Activated CD8-positive, alpha-beta memory T cell treated with anti-CD3 and anti-CD28 coated beads for 4 hours (primary cell): ENCODE measurements at places on chromosomes 4 and X.

GRCh38 chr4:42302348-42302747 is 94.9 kb upstream of the SHISA3 start:
- no peak for DNase-seq

GRCh38 chr4:8419222-8420041 is 21.1 kb downstream of the ACOX3 start:
- no peak for DNase-seq

GRCh38 chr4:143397335-143397734 is 60.7 kb downstream of the GAB1 start:
- DNase-seq = no peak

DNA sequence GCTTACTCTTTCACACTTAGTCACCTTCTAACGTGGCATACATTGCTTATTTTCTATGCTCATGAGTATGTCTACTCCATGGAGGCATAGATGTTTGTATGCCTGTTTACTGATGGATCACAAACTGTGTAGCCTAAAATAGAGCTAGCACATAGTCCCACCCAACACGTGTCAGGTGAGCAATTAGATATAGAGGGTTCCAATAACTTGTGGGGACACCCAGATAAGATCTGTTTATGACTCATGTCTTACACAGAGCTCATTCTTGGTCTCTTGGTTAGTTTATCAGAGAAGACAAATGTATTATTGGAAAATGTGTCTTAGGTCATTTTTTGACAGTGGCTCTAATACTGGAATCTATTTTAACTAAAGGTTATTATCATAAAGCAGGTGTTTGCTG is 6.8 kb downstream of the ZFP42 start:
- no peak for DNase-seq

- DNase-seq = no peak
These were observed 26.1 kb downstream of the IGSF1 start for GRCh38 chrX:131262738-131263679.

- DNase-seq = no peak
These were observed 276.0 kb downstream of the FBXW7 start for GRCh38 chr4:152259866-152260265.

DNA sequence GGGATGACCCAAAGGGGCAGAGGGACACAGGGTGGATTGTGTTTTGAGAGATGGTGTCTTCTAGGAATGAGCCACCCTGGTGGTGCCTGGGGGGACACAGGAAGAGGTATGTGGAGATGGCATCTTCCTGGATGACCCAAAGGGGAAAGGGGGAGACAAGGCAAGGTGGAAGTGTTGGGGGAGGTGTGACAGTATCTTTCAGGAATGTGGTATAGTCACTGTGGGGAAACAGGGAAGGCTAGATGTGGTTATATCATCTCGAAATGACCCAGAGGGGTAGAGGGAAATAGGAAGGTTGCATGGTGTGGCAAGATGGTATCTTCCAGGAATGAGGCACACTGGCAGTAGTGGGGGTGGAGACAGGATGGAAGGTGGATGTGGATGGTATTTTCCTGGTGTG is 62.9 kb downstream of the MAOA start:
- DNase-seq = no peak

DNA sequence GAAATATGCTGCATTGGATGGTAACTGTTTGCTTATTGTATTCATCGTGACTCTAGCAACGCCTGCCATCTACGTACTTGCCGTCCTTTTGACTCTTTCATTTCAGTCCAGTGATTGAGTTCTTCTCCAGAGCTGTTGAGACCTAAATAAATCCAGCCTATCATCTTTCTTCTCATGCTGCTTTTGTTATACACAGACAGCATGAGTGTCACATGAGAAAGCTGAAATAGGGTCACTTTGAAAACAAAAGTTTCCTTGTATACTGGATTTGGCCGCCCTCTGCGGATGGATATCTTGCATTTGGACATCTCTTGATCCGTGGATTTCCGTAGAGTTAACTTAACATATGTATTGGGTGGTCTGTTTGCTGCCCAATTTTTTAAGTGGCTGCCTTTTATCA is 67.2 kb downstream of the TMPRSS11F start:
- DNase-seq = no peak

- no peak for DNase-seq
These were observed 161.3 kb upstream of the MAGEB18 start for GRCh38 chrX:25976683-25977310.

- no peak for DNase-seq
These were observed 368.0 kb upstream of the AGA start for GRCh38 chr4:177810220-177810619.

DNA sequence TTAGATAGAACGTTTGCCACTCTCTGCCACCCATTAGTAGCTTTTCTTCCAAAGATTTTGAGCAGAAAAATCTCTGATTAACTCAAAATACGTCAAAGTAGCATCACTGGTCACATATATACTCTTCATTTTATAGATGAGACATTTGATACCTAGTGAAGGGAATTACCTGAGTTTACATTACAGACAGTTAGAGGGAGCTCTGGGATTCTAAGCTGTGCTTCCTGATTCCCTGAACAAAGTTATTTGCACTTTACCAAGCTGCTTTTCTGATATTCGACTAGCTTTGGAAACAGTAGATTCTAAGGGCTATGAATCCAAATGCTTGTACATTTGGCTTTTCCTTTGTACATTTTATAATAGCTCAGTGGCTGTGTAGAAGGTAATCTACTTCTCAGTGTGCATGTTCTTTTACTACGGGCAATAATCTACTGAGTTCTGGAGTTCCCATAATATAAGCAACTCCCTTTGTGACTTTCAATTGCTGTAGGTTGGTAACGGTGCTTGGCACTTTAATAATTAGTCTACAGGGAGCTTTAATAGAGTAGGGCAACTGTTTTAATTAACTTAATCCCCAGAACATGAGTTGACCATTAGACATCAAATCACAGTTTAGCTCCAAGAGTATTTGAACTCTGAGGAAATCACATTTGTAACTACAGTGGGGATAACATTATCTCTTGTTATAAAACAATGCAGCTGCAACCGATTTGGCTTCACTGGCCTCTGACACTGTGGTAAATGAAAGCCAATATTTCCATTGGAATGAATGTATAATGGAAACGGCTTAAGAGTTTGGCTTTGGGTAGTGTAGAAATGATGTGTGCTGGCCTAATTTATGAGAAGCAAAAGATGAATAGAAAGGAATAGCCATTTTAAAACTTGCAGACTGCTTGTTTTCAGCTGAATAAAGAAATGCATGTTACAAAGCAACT is 1602.4 kb downstream of the STIM2 start:
- no peak for DNase-seq

DNA sequence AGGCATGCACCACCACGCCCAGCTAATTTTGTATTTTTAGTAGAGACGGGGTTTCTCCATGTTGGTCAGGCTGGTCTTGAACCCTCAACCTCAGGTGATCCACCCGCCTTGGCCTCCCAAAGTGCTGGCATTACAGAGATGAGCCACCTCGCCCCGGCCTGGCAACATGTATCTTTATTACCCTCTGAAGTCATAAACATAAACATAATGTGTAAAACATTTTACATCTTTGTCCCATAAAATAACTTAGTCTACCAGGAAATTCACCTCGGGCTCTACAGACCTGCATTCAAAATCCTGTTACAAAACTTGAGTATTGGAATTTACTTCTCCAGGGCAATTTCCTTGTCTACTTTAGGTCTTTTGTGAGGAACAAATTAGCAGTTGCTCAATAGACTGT is 68.1 kb upstream of the DUSP21 start:
- DNase-seq = no peak

- DNase-seq = no peak
These were observed 149.1 kb downstream of the SLC39A8 start for GRCh38 chr4:102196221-102196620.

DNA sequence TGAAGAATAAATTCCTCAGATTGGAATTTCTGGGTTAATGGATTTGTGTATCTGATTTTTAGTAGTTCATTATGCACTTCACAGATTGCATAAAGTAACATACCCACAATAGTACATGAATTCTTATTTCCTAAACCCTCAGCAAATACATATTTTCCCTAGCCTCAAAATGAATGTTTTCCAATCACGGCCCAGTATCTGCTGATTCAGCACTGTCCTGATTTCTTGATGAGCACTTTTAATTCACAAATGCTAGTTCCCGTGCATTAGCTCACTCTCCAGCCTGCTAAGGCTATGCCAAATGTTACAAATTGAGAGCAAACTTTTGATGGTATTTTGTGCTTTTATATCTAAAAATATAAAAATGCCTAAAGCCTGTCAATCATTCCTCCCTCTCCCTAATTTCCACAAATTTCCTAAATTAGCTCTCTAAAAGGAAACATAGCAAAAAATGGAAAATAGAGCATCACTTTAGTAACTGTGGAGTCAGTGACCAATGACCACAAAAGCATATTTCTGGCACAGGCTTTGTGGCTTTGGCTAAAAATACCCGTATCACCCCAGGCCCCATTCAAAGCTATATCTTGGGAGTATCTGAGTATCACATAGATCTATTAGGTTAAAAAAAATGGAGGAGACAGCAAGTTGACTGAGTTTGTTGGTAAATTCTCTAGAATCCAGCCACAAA is 75.5 kb downstream of the NAF1 start:
- no peak for DNase-seq

GRCh38 chr4:166741742-166742141 is 492.6 kb downstream of the SPOCK3 start:
- DNase-seq = no peak

- no peak for DNase-seq
These were observed 50.1 kb downstream of the ENPP6 start for GRCh38 chr4:184167576-184167975.

GRCh38 chrX:71396576-71396975 is 30.4 kb downstream of the TAF1 start:
- no peak for DNase-seq

GRCh38 chrX:86137071-86137470 is 11.2 kb upstream of the DACH2 start:
- DNase-seq = no peak

DNA sequence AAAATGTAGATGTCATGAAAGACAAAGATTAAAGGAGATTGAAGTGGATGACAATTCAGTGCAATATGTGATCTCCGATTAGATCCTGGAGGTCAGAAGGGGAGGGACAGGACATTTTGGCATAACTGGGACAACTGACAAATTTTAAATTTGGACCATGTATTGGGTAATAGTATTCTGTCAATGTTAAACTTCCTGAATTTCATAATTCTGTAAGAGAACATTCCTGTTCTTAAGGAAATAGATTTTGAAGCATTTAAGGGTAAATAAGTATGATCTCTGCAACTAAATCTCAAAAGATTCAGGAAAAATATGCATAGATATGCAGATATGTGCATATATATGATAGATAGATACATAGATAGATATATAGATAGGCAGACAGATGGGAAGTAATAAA is 11.0 kb downstream of the ODAPH start:
- DNase-seq = no peak

- DNase-seq = no peak
These were observed 62.3 kb upstream of the ADRA2C start for GRCh38 chr4:3703677-3704521.

- DNase-seq = no peak
These were observed 1.5 kb downstream of the CDX4 start for GRCh38 chrX:73448379-73448778.

GRCh38 chr4:108570993-108571569 is 49.3 kb upstream of the RPL34 start:
- no peak for DNase-seq

- no peak for DNase-seq
These were observed 112.1 kb downstream of the FAM53A start for GRCh38 chr4:1572010-1572385.

GRCh38 chr4:39846120-39846519 is 131.6 kb downstream of the PDS5A start:
- no peak for DNase-seq

- no peak for DNase-seq
These were observed 5.9 kb upstream of the PLA2G12A start for GRCh38 chr4:109735566-109736365.

- DNase-seq = no peak
These were observed 97.1 kb upstream of the FAM9B start for GRCh38 chrX:9131066-9131465.

DNA sequence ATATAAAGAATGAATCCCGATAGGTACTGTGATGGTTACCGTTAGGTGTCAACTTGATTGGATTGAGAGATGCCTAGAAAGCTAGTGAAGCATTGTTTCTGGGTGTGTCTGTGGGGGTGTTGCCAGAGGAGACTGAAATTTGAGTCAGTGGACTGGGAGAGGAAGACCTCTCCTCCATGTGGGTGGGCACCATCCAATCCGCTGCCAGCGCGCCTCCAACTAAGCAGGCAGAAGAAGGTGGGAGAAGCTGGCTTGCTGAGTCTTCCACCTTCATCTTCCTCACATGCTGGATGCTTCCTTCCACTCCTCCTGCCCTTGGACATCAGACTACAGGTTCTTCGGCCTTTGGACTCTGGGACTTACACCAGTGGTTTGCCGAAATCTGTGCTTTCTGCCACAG is 40.1 kb downstream of the WFS1 start:
- no peak for DNase-seq

DNA sequence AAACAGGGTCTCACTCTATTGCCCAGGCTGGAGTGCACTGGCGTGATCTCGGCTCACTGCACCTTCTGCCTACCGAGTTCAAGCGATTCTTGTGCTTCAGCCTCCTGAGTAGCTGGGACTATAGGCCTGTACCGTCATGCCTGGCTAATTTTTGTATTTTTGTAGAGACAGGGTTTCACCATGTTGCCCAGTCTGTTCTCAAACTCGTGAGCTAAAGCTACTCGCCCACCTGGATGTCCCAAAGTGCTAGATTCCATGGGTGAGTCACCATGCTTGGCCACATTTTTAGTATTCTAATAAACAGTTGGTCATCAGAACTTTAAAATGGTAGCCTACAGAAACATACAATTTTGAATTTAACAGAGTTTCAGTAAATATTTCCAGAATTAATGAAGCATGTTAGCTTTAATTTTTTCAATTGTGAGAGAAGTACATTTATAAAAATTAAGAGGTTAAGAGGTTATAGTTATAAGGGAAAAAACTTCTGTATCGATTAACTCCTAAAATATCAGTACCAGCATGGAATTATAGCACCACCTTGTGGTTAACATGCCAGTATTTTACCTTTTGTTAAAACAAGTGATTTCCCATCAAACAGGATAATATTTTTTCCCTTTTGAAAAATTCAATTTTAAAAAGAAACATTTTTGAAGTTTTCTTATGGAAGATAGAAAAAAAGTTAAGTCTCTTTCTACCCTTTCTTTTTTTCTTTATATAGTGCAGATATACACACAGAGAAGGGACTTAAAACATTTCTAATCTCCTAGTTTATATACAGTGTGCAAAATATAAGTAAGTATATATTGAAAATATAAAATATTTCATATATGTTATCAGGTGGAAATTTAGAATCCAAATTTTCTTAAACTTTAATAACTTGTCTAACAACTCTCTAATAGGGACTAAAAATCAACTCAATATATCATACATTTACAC is 35.4 kb downstream of the CEP44 start:
- DNase-seq = no peak

- no peak for DNase-seq
These were observed 146.0 kb upstream of the GPC4 start for GRCh38 chrX:133561251-133561650.

GRCh38 chr4:110184791-110185155 is 13.6 kb downstream of the ELOVL6 start:
- DNase-seq = no peak
